Coronary artery (tissue), 2 donors: ENCODE measurements at places on chromosomes 7 and 10.

DNA sequence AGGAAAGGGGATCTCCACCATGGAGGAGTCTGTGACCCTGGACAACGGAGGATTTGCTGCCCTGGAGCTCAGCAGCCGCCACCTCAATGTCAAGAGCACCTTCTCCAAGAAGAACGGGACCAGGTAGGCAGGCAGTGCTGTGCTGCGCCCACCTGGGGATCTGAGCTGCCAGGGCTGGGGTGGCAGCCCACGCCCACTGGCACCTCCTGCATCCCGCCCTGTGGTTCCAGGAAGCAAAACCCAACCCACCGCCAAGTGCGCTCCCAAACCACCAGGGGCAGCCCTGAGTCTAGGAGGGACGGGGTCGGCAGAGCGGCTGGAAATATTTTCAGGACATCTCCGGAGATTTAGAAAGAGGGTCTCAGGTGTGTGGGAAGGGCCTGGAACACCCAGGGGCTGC, 440.3 kb upstream of the FOXK1 start:
- no peak for DNase-seq

GRCh38 chr10:59064080-59064692, 112.3 kb upstream of the PHYHIPL start:
- DNase-seq: no peak

- no peak for DNase-seq
These were observed 468.7 kb downstream of the KCNMA1 start for GRCh38 chr10:77168861-77169260.

- no peak for DNase-seq
These were observed 23.1 kb downstream of the DNAJB9 start for GRCh38 chr7:108592646-108593201.

GRCh38 chr7:111529507-111530355, 32.6 kb downstream of the IMMP2L start:
- no peak for DNase-seq
